ENCODE measurements at places on chromosomes 12 and 14.

GRCh38 chr14:28780843-28781820, 14.5 kb downstream of the FOXG1 start:
- no peak for DNase-seq

GRCh38 chr12:82359115-82359478, 768 bp downstream of the METTL25 start:
- no peak for DNase-seq

GRCh38 chr14:73146111-73146510, 9.8 kb downstream of the PSEN1 start:
- DNase-seq = no peak

GRCh38 chr12:18432206-18432605, 170.9 kb downstream of the PIK3C2G start:
- no peak for DNase-seq

- no peak for DNase-seq
Measured at GRCh38 chr14:31949709-31950108, 127.4 kb upstream of the ARHGAP5 start.

DNA sequence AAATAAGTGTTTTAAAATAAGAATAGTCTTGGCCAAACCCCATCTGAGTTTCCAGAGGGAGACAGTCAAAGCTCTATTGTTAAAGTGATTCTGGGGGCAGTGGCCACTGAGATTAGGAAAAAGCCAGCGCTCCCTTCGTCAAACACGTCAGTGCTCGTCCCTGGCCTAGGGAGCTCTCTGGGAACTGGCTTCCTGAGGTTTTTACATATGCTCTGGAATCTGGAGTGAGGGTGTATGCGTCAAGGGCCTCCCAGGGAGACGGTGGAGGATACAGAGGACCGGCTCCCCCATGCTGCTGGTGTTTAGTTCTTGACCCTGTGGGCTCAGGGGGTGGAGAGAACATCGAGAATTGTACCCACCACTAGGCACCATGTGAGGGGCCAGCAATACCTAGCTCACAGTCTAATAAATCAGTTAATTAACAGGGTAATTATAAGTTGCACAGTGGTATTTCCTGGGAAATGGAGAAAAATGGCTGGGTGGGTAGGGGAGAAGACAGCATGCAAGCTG, 87.0 kb downstream of the SLC25A47 start:
- DNase-seq = peak; percentile 77

DNA sequence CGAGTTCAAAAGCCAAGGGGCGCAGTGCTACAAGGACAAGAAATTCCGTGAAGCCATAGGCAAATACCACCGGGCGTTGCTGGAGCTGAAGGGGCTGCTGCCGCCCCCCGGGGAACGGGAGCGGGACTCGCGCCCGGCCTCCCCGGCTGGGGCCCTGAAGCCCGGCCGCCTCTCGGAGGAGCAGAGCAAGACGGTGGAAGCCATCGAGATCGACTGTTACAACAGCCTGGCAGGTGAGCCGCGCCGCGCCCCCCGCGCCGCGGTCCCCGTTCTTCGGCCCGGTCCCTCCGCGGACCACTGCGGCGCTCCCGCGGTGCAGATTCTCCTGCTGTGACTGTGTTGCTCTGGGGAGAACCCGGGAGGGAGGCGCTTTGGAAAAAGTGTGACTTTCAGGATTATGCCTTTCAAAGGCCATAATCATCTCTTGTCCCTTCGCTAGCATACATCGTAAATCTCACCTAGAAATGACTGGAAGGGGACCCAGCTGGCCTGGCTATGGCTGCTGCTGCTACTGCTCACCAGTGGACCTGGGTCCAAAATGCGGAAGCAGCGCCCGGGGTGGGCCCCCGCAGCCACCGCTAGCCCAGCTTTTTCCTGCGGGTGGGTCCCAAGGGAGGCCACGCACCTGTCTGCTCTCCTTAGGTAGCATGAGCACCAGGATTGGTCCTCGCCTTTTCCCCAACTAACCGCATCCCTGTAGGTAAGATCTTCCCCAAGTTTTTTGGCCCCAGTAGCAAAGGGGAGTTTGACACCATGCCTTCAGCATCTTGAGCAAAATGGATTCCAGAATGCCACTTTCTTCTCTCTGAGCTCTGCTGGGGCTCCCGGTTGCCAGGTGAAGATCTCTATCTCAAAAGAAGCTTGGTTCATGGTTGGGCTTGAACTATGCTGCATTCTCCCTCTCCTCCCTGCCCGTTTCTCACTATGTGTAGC, 853 bp downstream of the TTC9 start:
- DNase-seq = no peak

GRCh38 chr12:99914206-99914605, 70.5 kb downstream of the ANKS1B start:
- no peak for DNase-seq

GRCh38 chr14:52877628-52878027, 73.2 kb downstream of the FERMT2 start:
- peak; percentile 69 for DNase-seq

GRCh38 chr12:8156845-8157244, at the start of gene ZNF705A:
TSS of gene ZNF705A (plus strand) at chr12:8157015. CDS start at chr12:8172626, 15,611 bp downstream.
- peak; percentile 86 for DNase-seq

- DNase-seq = no peak
Measured at GRCh38 chr12:130014485-130014807, 110.6 kb upstream of the TMEM132D start.

DNA sequence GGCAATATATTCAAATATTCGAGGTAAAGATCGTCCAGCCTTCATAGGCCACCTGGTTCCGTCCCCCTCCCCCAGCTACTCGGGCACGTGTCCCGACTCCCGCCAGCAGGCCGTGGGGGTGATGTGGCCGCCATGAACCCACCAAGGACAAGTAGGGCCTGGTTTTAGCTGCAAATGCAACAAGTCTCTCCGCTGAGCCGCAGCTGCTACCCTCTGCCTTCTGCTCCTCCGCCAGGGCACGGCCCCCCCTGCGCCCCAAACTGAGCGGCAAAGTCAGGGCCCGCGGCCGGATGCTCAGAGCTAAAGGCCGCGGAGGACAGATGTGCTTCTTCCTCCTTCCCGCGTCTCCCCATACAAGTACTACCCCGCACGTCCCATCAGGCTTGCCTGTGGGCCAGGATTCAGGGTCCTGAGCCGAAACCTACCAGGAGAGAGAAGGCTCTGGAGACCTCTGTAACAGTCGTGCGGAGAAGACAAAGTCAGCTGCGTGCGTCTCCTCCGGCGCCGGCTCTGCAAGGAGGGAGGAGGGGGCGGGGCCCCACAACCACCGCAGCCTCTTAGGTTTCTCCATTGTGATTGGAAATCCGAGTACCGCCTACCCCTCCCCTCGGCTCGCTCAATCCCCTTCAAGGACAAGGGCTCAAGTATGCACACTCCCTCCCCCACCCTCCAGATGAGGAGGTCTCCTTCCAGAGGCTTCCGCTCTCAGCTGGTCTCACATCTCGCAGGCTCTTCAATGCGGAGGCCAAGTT, at the start of gene LDHB:
LDHB (minus strand) TSS at position 517 of the 752 bp plus-strand sequence. CDS start 3,171 bp downstream, outside the sequence.
- DNase-seq = peak; percentile 97

GRCh38 chr12:56658921-56659320, 13.1 kb upstream of the ATP5F1B start:
- no peak for DNase-seq

DNA sequence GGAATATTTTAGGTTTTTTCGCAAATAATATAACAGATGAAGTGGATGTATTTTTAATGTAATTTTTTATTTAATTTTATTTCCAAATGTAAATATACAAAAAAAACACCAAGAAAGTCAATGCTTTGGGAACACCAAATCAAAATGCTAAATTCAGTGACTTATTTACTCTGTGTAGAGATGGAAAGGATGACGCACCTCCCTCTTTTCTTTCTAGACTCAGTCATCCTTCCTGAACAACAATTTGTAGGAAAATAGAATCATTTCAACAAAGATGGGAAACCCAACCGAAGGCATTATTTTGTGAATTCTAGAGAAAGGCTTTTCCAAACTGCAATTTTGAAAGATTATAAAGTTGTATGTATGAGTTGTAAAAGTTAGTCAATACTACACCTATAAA, 57.7 kb downstream of the CCER1 start:
- no peak for DNase-seq

- DNase-seq = peak; percentile 35
Measured at GRCh38 chr12:48489012-48489411, 6.7 kb downstream of the C12orf54 start.

- no peak for DNase-seq
Measured at GRCh38 chr12:125824276-125824675, 759.0 kb downstream of the AACS start.

DNA sequence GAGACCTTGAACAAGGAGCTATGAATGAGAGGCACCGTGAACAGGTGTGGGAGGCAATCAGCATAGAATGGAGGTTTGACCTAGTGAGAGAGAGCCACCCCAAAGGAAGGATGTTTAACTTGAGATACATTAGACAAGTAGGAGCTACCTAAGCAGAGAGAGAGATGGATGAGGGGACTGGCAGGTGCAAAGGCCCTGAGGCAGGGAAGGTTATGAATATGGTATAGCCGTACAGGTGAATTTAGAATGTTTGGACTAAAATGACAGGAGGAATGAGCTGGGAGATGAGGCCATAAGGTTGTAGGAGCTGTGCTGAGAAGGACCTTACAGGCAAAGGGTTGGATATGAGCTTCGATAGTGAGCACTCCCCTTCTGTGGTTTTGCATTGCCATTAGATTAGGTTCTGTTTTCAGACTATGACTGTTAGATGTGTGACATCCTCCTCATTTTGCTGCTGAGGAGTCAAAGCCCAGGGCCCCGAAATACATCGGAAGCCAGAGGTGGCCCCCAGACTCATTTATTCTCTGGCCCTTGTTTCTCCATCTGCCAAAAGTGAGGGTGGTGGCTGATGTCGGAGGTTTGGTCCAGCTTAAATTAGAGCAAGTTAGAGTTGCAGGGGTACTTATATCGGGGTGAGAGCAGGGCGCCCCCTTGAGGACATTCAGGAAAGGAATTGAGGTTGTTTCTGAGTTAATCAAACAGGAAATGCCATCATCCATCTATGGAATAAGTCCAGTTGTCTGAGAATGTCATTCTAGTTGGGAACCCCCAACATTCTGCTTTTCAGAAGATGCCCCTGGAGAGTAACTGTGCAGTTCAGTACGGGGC, 29.4 kb downstream of the SLC24A4 start:
- DNase-seq = peak; percentile 14

DNA sequence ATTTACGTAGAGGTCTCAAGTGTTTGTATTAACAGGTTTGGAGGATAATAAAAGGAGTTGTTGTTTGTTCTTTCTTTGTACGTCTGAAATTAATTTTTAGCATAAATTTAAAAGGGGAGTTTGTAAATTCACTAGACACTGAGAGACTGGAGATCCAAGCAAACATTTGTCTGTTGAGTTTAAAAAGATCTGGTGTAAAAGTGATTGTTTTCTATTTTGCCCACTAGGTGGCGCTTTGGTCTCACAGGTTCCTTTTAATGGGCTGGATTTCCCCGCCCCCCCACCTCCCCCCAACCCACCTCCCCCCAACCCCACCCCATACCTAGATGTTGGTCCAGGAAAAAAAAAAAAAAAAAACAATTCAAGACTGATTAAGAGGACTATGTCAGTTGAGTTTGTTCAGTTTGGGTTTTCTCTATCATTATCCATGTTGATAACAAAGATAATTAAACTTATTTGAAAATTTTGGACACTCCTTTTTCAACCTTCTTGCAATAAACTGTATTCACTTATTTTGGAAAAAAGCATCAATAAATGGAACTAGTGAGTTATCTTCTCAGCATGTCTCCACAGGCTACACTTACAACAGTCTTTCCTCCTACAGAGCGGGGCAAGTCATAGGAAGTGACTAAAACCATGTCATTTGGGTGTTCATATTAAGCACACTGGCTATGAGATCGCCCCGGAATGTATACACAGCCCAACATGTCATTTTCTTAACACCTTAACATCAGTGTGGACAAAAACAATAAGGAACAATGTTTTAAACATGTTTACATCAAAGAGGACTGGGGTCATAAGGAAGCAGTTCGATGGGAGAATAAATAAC, 841.1 kb downstream of the NRXN3 start:
- peak; percentile 70 for DNase-seq

DNA sequence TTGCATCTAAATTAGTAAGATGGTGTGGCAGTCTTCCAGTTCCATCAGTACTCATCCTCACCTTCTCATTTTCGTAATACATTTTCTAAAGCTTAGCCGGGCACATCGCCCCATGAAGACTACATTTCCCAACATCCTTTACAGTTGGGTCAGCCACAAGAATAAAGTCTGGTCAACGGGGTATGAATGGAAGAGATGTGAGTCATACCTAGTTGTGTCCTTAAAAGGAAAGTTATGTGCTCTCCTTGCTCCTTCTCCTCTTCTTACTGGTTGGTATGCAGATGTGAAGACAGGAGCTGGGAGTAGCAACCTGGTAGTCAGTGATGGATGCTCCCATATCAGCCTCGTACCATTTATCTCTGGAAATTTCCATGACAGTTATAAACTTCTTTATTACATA, 35.9 kb upstream of the EGLN3 start:
- peak; percentile 91 for DNase-seq

- no peak for DNase-seq
Measured at GRCh38 chr14:19920021-19920657, at the start of gene OR4K5. TSS of gene OR4K5 (plus strand) at chr14:19920607. CDS start at chr14:19920607, 0 bp downstream.

- no peak for DNase-seq
Measured at GRCh38 chr14:92929689-92930608, 7.0 kb downstream of the CHGA start.

DNA sequence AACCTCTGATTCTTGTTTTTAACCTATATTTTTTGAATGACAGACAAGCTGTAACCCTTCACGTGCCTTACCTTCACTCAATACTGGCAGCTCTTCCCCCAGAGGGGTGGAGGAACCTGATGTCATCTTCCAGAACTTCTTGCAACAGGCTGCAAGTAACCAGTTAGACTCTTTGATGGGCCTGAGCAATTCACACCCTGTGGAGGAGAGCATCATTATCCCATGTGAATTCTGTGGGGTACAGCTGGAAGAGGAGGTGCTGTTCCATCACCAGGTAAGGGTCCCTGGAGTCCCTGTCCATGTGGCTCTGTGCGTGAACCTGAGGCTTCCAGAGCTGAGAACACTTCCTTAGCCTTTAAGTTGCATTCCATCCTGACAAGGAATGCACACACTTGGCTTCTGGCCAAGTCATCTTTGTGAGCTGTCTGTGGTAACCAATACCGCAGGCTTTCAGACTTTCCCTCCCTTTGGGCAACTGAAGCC, 22.7 kb downstream of the TRAFD1 start:
- peak; percentile 86 for DNase-seq

DNA sequence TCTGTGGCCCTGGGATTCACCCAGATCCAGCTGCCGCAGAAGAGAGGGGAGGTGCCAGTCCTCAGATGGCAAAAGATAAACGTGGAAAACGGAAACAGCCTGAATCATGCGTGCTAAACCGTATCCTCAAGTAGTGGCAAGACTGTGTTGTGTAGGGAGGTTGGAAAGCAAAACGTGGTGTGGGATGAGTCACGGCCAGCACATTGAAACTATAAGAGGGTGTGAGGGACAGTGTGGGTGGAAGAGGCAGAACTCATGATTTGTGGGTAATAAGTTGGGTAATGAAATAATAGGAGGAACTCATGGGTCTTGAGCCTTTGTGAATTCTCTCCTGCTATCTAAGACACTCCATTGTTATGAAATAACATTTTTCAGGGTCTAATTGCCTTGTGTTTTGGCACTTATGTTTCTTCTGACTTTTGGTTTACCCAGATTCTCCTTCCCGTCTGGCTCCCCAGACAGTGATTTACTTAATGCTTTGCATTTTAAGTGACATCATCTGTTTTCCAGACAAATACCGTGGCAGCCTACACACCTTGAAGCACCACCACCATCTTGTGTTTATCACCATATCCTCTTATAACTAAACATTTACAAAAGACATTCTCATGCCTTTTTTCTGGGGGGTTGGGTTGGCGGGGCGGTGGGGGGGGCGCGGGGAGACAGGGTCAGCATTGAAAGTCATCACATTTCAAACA, 62.3 kb upstream of the PTCSC3 start:
- peak; percentile 7 for DNase-seq

- DNase-seq = no peak
Measured at GRCh38 chr12:138171-138897, 71.8 kb downstream of the IQSEC3 start.

- no peak for DNase-seq
Measured at GRCh38 chr12:102334765-102335164, 137.1 kb upstream of the PMCH start.

Data from fibroblast of skin of right quadriceps (primary cell).